ENCODE measurements at places on chromosomes 2 and 18.

DNA sequence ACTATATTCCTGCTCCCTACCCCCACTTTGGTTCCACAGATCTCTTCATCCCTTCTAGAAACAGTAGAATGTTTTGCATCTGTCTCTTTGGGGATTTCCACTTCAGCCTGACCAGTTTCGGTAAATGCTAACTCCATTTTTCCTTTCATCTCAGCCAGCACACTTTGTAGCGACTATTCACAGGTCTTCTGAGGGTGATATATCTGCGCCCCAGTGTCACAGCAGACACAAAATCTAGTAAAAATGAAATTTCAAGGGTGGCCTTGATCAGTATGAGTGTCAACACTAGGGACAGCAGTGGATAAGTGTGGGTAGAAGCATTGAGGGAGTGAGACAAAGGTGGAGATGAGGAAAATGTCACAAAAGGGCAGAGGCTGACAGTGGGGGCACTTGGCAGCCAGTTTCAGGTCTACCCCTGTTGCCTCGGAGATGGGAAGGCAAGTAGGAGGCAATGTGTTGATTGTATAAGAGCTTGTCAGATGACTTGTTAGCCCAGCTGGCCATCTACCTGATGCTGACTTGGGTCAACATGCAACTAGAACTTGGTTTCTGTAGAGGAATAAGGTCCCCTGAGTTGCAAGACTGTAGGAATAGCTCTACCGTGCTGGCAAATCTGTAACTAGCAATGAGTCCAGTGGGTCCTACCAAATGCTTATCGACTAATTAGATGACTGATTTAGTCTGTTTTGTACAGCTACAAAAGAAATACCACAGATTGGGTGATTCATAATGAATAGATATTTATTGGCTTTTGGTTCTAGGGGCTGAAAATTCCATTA lies 60.7 kb downstream of the CXCR4 start:
- no peak for DNase-seq

- no peak for DNase-seq
These were observed 207.0 kb upstream of the SALL3 start for GRCh38 chr18:78772360-78773302.

DNA sequence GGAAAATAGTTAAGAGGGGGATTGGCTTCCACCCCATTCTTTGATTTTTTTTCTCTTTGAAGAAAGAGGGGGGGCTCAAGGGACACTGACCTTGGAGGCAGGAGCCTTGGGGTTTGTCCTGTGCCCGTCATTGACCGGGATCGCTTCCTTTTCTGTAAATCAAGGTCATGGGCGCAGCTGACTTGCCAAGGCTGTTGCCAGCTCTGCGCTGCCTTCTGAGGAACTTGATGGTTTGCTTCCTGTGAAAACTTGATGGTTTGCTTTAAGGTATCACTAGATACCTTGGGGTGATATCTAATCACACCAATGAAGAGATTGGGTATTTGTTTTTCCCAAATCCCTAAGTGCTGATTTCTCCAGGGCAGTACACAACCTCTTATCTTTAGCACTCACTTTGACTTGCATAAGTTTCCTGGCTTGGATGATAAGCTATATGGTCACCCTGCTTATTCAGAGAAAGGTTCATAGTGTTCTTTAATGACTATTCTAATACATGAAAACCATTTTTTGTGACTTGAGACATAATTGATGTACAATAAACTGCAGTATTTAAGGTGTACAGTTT lies 56.0 kb downstream of the DGKD start:
- DNase-seq, result no peak

DNA sequence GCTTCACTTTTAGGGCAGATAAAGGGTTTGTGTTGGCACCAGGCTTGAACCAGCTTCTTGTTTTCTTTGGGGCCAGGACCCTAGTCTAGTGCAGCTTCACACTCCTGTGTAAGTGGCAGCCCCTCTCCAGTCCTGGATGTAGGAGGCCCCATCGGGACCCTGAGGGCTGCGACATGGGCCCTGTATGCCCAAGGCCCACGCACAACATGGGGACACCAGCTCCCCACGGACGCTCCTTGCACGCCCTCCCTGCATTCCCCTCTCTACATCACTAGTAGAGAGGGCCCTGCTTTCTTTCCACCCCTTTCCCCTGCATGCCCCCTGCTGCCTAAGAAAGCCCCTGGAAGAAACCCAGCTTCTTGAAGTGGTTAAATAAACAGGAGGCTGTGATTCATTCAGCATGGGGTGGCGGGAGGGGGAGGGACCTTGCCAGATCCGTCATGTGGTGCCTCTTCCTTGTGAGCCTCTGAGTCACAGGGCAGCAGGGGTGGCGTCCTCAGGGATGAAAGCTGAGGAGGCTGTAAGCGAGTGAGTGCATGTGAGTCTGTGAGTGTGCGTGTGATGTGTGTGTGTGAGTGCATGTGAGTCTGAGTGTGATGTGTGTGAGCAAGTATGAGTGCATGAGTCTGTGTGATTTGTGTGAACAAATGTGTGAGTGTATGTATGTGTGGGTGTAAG lies 42.5 kb downstream of the COPS8 start:
- no peak for DNase-seq

GRCh38 chr2:240626531-240627300 lies 1.4 kb downstream of the GPR35 start:
- DNase-seq, result no peak

DNA sequence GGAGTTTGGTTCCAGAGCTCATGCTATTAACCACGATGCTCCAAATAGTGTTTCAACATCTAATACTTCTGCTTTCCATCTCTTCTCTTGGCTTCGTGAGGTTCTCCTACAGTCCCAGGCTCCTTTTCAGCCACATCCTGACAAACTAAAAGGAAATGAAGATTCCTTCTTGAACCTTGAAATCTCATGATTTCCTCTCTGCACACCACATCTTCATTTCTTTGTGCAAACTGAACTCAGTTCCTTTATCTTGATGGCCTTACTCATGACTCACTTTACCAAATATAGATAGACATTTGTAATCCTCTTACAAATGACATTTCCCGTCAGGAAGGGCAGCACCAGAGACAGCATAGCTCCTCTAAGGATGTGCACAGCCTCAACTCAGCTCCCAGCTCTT lies 50.0 kb upstream of the ITGA4 start:
- DNase-seq, result no peak

- DNase-seq, result no peak
These were observed 199.4 kb downstream of the SPP2 start for GRCh38 chr2:234249873-234250272.

DNA sequence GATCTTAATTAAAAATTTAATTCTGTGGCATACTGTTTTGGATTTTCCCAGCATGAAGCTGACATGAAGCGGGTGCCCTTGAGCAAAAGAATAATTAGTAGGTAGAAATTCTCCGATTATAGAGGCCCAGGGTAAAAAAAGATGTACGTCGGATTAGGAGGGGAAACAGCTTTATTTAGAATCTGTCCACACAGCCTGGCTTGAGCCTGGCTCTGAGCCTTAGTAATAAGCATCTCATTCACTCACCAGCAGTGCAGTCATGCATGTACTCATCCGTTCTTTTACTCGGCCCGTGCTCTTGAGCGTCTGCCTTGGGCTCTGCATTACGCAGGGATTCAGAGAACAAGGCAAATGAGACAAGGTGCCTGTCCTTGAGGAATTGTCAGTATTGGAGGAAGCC lies 219.3 kb downstream of the AGAP1 start:
- DNase-seq, result no peak

DNA sequence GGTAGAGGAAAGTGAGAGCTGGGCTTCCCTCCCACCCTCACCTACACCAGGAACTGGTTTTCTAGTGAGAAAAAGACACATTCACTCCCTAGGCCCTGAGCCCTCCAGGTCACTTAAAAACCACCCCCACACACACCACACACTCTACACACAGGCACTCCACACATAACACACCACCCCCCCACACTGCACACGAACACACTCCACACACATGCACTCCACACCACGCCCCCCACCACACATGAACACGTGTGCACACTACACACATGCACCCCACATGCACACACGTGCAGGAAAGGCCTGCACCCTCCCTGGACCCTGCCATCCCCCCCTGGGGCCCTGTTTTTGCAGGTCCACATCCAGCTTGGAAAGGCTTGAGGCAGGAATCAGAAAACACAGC lies 67.6 kb downstream of the RALBP1 start:
- no peak for DNase-seq

GRCh38 chr18:54991981-54992380 lies 32.7 kb upstream of the CCDC68 start:
- DNase-seq, result no peak

- no peak for DNase-seq
These were observed 240.1 kb downstream of the FAM210A start for GRCh38 chr18:13486284-13486683.

DNA sequence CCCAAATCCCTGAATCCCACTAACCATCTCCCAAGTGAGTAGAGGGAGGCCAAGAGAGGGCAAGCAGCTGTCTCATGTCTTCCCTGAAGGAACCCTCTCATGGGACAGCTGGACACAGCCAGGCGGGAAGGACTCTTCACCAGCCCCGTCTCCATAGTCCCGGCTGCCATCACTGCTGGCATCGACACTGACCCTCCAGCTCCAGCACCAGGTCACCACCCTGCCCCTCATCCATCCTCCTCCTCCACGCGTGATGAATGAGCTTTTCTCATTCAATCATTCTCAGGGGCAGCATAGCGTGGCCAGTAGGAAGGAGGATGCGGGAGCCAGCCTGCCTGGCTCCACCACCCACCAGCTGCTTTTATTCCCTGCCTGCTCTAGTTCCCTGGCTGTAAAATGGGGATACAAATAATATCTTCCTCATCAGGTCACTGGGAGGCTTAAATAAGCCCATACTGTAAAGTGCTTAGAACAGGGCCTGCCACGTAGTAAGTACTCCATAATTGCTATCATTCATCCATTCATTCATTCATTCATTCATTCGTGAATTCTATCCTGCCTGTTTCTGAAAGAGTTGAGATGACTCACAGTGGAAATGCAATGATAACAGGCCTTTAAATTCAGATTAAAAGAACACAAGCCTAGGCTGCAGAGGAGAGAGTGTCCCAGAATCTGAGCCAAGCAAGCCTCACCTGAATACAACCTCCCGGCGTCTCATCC lies 30.5 kb upstream of the FOSL2 start:
- DNase-seq, result no peak

DNA sequence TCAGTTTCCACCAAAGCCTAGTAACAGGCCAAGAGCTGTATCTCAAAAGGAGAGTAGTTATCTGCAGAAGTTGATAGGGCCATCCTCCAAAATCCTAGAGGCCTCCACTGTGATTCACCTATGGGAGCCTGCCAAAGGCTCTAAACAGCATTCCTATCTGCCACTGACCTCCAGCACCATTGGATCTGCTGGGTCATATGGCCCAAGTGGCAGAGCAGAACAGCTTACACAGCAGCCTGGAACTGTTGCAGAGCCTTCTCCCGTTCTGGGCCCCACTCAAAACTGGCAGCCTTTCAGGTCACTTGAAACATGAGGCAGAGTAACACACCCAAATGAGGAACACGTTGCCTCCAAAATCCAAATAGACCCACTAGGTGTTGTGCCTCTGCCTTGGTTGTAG lies 345.2 kb upstream of the RND3 start:
- no peak for DNase-seq

DNA sequence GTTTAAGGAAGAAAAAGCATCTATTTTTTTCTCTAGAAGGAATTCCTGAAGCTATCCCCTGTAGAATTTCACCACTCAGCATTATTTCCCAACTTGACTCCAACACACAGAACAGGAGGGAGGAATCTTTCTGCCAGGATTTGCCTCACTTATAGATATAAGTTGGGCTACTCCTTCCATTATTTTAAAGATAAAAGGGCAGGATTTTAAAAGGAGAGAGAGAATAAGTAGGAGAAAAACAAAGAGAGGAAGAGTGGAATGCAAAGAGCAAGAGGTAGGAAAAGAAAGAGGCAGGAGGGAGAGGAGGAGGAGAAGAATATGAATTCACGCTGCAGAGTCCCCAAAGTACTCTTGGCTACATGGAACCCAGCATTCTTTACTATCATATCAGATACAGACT lies 182.5 kb downstream of the TCF4 start:
- DNase-seq, result no peak

DNA sequence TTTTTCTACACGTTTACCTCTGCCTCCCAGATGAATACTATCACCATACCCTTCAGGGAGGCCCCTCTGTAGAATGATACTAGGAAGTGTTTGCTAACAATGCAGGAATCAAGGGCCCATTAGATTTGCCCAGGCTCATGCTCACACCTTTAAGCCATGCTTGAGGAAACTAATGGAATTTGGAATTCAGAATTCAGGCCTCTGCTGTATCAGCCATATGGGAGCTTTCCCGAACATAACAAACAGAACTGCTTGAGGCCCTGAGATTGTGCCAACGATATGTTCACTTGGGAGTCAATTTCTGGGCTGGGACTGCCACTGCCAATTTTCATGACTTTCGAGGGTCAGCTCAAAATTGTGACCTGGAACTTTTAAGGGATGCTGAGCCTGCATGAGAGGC lies 282.5 kb downstream of the CLIP4 start:
- DNase-seq, result no peak

DNA sequence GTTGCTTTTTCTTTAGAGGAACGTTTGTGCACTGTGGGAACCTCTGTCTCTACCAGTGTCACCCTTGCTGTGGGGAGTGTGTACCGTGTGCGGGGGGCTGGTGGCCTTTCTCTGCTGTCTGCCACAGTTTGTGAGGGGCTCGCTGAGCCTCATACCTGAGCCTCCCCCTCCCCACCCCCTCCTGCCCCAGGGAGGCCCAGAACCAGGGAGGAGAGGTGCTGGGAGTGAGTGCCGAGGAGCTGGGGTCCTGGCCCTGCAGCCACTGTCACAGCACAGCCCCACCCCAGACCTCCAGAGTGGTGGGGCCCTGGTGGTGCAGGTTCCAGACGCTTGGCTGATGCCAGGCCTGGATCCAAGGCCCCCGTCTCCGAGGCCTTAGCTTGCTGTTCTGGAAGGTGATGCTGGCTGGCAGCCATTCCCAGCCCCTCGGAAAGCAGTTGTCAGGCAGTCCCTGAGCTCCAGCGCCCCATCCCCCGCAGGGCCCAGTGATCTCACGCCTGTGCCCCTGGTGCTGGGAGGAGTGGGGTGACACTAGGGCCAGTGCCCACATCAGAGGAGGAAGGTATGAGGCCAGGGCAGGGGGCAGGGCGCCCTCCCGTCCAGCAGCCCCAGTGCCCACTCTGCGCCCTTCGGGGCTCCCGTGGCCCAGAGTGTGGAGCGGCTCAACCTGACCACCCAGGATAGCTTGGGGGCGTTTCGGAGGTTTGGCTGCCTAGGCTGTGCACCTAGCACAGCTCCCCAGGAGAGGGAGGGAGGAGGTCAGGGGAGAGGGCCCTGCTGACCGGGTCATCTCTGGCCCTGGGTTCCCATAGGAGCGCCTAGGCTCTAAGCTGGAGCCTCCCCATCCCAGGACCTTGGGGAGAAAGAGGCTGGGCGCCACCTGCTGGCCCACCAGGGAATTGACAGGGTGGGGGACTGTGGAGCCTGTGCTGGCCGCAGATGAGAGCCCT lies 53.0 kb upstream of the ALPP start:
- peak; percentile 20 for DNase-seq

GRCh38 chr2:196971574-196972279 lies 45.2 kb upstream of the PGAP1 start:
- DNase-seq, result no peak

GRCh38 chr18:10252494-10252893 lies 201.9 kb upstream of the APCDD1 start:
- DNase-seq, result no peak

GRCh38 chr18:79396431-79397246 lies 909 bp downstream of the NFATC1 start:
- DNase-seq, result no peak

Measured in stimulated activated CD8-positive, alpha-beta memory T cell treated with anti-CD3 and anti-CD28 coated beads, Interleukin-7, amount 100 ng/mL, for 1 hour (primary cell).